ENCODE measurements at places on chromosomes 7 and 10. TPM values are rescaled to one million over a fixed set of nuclear protein-coding genes. Genes with fewer than 3 reads are reported as not detected.

DNA sequence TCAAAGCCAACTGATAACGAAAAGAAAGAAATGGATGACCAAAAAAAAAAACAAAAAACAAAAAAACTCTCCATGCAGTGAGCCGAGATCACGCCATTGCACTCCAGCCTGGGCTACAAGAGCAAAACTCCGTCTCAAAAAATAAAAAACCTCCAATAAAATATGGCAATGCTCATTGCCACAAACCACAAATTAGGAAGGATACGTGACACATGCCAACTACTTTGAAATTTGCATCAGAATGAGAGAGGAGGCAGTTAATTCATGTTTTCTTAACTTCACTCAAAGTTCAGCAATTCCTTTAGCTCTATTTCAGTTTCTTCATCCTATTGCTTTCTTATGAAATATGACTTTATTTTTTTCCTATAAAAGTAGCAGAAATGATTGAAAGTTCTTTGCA is 398.1 kb upstream of the C7orf33 start:
- no peak for DNase-seq

- DNase-seq, result peak; percentile 80
Observed at GRCh38 chr7:47786557-47787248, 161.6 kb downstream of the PKD1L1 start.

DNA sequence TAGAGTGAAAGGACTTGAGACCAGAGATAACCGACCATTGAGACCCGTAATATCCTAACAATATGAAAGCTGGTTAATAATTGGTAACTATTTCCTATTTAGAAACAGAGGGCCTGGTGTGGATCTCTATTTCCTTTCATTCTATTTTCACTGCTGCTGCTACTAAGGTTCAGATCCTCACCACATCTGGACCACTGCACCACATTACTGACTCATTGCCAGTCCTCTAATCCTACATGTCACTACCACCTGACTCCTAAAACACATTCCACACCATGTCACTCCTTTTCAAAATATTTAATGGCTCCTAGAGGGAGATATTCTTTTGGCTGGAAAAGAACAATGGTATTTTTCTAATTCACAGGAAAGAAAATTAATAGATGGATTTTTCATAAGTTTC is 6.4 kb downstream of the USP54 start:
- no peak for DNase-seq

The ZNF239 gene
- total RNA-seq, result 2.3 TPM

DNA sequence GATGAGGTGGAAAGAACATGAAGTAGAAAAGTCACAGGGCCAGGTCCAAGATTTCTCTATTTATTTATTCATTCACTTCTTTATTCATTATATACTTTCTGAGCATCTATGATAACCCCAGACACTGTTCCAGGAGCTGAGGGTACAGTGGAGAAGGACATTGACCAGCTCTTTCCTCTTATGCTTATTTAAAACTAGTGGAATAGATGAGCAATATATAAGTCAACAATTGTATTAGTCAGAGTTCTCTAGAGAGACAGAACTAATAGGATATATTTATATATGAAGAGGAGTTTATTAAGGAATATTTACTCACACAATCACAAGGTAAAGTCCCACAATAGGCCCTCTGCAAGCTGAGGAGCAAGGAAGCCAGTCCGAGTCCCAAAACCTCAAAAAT is 15.0 kb upstream of the GPR37 start:
- DNase-seq, result no peak

The LRMDA gene
- 25.7 TPM for total RNA-seq

DNA sequence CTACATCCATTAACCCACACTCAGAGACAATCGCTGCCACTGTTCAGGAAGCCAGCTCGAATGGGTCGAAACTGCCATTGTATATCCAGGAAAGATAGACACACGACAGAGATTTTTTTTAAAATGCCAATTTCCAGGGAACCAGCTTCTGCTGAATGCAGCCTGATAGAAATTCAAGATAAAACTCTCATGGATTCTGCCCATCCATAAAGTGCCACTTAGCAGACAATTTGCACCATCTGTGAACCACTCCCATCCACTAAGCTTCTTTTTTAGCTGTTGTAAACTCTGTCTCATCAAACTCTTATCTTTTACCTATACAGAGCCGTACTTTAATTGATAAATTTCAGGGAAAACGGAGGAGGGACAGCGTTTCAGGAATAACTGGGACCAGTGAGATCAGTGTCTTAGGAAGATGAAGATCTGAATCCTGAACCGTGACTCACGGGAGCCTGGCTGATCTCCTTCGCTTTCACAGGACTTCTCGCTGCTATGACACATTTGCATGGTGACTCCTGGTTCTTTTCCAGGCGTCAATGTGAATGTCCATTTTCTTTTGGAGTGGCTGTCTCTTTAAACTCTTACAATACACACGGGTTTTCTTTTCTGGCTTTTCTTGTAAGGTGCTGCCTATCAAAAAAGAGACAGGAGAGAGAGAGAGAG is 103.4 kb downstream of the FAM204A start:
- DNase-seq, result no peak

DNA sequence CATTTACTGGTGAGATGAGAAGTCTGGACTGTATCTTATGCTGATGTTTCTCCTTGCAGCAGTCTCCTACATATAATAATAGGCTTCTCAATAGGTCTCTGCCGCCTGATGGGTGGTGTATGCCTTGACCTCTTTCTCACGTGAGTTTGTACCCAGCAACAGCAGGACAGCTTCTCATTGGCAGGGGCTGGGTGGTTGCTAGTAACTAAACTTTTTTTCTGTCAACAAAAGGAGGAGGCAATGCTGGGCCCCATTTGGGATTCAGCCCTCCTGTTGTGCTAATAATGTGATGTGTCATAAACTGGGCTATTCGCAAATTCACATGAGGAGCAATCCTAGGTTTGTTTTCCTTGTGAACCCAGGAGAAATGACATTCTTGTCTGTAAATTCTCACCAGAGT is 533.6 kb downstream of the GATA3 start:
- no peak for DNase-seq
